ENCODE measurements at places on chromosomes 2 and 18.

GRCh38 chr2:57842531-57842930 is 204.1 kb upstream of the VRK2 start:
- peak; percentile 56 for DNase-seq

- no peak for DNase-seq
Measured at GRCh38 chr2:117631152-117631945, 183.1 kb upstream of the DDX18 start.

DNA sequence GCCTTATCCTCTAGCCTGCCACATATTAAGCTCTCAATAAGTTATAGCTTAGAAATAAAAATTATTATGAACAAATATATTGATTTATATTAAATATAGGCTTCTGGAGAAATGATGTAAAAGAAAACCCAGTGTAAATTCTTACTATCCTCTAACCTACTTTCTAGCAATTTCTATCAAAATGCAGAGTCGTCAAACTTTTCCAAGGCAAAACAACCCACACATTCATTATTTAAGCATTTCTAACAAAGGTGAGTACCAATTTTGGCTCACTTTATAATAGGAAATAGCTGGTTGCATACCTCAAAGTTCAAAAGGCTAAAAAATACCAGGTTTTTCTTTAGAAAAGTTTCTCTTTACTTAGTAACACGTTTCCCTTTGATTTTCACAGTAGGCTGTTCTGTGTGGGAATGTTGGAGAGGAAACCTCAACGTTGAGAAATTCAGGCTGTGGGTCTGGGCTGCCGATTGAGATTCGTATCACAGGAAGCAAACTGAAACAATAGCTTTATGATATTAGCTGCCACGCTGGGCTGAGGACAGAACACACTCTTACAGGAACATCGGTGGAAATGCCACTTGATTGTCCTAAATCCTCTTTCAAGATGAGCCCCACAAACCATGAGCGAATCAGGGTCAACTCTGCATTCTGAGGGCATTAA is 53.0 kb downstream of the EPAS1 start:
- DNase-seq: no peak

GRCh38 chr2:45103351-45104345 is 94.4 kb upstream of the SIX2 start:
- DNase-seq: no peak

DNA sequence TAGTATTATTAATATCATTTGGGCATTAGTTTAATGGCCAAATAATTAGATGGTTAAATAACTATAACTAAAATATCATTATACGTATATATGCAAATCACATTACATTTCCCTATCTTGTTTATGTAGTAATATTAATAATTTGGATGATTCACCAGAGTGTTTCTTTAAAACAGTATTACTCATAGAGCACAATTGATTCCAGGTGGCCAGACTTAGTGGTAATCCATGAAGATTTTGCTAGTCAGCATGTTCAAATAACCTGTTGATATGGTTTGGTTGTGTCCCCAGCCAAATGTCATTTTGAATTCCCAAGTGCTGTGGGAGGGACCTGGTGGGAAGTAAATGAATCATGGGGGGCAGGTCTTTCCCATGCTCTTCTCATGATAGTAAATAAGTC is 782.3 kb downstream of the LRP1B start:
- DNase-seq: no peak

- DNase-seq: no peak
Measured at GRCh38 chr18:77316008-77316407, 66.4 kb downstream of the GALR1 start.

DNA sequence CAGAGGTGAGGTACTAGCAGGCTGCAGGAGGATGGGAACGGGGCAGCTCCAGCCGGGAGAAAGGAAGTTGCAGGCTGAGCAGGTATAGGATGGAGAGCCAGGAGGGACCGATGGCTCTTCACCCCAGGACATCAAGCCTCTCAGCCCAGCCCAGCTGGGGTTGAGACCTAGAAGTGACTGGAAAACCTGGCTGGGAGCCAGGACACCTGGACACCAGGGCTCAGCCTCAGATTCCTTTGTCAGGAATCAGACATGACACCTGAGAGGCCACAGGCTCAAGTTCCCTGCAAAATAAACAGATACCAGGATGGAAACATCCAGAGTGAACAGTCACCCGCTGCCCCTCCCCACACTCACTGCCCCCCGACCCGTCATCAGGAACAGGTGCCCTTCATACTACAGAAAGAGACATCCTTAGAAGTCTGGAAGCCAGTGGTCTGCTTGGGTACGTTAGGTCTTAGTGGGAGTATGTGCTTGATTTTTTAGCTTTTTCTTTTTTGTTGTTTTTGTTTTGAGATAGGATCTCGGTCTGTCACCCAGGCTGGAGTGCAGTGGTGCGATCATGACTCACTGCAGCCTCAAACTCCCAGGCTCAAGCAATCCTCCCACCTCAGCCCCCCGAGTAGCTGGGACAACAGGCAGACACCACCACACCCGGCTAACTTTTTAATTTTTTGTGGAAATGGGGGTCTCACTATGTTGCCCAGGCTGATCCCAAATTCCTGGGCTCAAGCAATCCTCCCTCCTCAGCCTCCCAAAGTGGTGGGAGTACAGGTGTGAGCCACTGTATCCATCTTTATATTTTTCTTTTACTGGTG is 95.7 kb upstream of the STPG4 start:
- peak; percentile 38 for DNase-seq

- no peak for DNase-seq
Measured at GRCh38 chr18:45321520-45321919, 293.8 kb upstream of the SLC14A2 start.

GRCh38 chr2:33406622-33407021 is 69.8 kb upstream of the RASGRP3 start:
- no peak for DNase-seq

All from HFFc6 (cell line).